Psoas muscle (tissue), 8 donors: ENCODE measurements at places on chromosomes 2 and 18. TPM values are rescaled to one million over a fixed set of nuclear protein-coding genes. Genes with fewer than 3 reads are reported as not detected.

Gene DNER
- total RNA-seq: 0.87 TPM

Gene SLC38A11
- 0.38 TPM for total RNA-seq

Gene DSEL
- total RNA-seq: 0.99 TPM

DNA sequence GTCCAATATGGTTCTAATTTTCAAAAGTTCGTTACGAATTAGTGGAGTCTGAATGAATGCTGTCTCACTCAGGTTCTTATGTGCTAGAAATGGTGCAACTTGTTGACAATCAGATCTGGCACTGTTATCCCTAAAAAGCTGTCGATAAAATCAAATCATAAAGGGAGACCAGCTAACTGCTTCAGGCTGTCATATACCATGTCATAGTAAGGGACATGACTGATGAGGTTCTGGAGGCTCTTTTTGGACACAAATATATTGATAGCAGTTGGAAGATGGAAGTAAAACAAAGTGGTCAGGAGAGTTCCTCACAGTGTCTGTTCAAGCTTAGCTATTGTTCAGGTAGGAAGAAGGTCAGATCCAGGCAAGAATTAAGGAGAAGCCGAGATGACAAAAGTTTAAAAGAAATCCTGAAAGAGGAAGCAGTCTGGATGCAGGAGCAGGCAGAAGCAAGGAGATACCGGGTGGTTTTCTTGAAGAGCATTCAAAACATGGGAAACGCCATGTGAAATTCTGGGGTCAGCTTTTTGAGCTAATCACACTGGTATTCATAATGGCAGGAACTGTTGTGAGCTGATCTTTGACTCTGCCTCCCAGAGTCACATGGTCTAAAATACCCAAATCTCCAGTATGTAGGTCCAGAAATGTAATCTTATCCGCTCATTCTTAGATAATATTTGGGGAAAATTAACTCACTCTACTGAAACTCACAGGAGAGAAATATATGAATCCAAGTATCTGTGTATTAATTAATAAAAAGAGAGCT is 9.4 kb upstream of the CAVIN2 start:
- no peak overlapping the region for H3K4me3 ChIP-seq
- H3K4me1 ChIP-seq: no peaks in the 10 kb centered on the region
- H3K27ac ChIP-seq: no peak overlapping the region

Gene ALPP
- total RNA-seq: not detected

GRCh38 chr2:18106841-18107240 is 228.4 kb downstream of the KCNS3 start:
- H3K36me3 ChIP-seq: no peaks in the 10 kb centered on the region
- peaks cover 20% of the 10 kb centered on the region for H3K4me1 ChIP-seq
- no peak overlapping the region for H3K4me3 ChIP-seq
- H3K27me3 ChIP-seq: no peaks in the 10 kb centered on the region
- DNase-seq: no peak
- H3K27ac ChIP-seq: no peak overlapping the region

Gene RELCH
- total RNA-seq: 9.8 TPM

Gene TXNDC2
- 0.19 TPM for total RNA-seq

GRCh38 chr18:54671291-54671881 is 80.3 kb downstream of the DYNAP start:
- DNase-seq: no peak
- no peaks in the 10 kb centered on the region for H3K4me1 ChIP-seq
- H3K27me3 ChIP-seq: no peaks in the 10 kb centered on the region
- H3K27ac ChIP-seq: no peak overlapping the region
- no peak overlapping the region for H3K4me3 ChIP-seq
- no peaks in the 10 kb centered on the region for H3K36me3 ChIP-seq

DNA sequence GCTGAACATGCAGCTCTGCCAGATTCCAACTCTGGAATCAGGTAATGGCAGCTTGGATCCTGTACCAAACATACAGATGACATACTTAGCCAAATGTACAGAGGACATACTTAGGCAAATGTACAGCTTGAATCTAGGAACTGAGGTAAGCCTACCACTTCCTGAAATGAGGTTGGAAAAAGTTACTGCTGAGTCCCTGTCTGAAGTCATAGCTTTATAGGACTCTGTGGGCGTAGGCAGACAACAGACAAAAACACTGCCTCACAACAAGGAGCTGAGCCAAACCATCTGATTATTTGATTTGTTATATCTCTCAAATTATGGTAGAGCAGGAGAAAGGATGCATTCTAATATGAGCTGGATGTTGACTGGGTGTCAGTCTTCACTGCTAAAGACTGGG is 290.2 kb upstream of the TCF4 start:
- no peak overlapping the region for H3K4me3 ChIP-seq
- DNase-seq: no peak
- H3K27ac ChIP-seq: no peak overlapping the region
- no peaks in the 10 kb centered on the region for H3K4me1 ChIP-seq

Gene ANKAR
- 5.3 TPM for total RNA-seq

Gene MFF
- total RNA-seq: 80.3 TPM

DNA sequence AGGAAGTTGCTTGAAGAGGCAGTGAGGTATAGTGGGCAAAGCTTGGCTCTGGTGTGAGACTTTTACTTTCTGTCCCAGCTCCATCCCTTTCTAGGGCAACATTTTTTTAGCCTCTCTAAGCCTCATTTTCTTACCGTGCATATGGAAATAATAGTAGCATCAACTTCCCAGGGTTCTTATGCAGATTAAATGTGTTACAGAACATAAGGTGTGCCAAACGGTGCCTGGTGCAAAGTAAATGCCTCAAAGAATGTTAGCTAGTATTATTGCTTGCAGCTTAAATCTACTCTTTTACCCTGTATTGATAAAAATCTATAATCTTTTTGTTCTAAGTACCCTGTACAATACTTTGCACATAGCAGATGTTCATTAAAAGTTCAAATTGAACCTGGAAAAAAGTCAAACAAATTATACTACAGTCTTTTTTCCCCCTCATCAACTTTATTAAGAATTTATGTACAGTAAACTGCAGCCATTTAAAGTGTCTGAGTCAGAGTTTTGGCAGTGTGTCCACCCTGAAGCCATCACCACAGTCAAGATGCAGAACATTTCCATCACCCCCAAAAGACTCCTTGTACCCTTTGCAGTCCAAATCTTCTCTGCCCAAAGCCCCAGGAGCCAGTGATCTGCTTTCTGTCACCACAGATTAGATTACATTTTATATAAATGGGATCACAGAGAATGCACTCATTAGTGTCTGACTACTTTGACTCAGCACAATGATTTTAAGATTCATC is 10.6 kb downstream of the MAPRE2 start:
- no peak overlapping the region for H3K4me3 ChIP-seq
- peaks cover 40% of the 10 kb centered on the region for H3K4me1 ChIP-seq
- H3K27me3 ChIP-seq: no peaks in the 10 kb centered on the region
- H3K36me3 ChIP-seq: no peaks in the 10 kb centered on the region

Gene USP14
- total RNA-seq: 76.1 TPM

DNA sequence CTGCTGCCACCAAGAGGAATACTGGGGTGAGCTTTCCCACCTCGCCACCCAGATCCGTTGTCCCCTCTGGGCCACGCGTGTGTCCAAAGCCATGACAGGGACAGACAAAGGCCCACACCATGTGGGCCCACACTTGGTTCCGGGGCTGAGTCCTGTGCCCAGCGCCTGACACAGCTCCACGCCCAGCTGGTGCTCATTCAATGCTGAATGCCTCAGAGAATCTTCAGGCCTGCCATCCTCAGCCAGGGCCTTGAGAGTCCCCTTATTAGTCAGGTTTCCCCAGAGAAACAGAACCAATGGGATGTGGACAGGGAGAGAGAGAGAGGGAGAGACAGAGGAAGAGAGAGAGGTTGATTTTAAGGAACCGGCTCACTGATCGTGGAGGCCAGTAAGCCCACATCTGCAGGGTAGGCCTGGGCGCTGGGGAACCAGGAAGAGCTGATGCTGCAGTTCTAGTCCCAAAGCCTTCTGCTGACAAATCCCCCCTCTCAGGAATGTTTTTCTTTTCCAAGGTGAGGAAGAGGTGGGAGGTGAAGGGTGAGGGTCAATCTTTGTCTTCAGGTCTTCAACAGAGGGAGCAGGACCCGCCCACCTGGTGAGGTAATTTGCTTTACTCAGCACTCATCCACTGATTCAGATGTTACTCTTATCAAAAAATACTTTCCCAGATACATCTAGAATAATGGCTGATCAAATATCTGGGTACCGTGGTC is 10.2 kb upstream of the SPATA3 start:
- no peak overlapping the region for H3K4me3 ChIP-seq
- H3K36me3 ChIP-seq: no peaks in the 10 kb centered on the region
- no peak overlapping the region for H3K27ac ChIP-seq
- DNase-seq: no peak
- H3K27me3 ChIP-seq: peaks cover 18% of the 10 kb centered on the region

GRCh38 chr2:24702800-24703199 is 90.4 kb downstream of the PTRHD1 start:
- no peaks in the 10 kb centered on the region for H3K27me3 ChIP-seq
- H3K4me1 ChIP-seq: peaks cover 23% of the 10 kb centered on the region
- H3K36me3 ChIP-seq: peaks cover 5% of the 10 kb centered on the region
- H3K4me3 ChIP-seq: no peak overlapping the region
- DNase-seq: no peak

GRCh38 chr2:53576166-53576565 is 191.4 kb upstream of the CHAC2 start:
- H3K27me3 ChIP-seq: no peaks in the 10 kb centered on the region
- no peak overlapping the region for H3K4me3 ChIP-seq
- no peak for DNase-seq
- H3K27ac ChIP-seq: no peak overlapping the region
- H3K36me3 ChIP-seq: no peaks in the 10 kb centered on the region

Gene AMER3
- total RNA-seq: not detected

- no peak overlapping the region for H3K27ac ChIP-seq
- H3K4me3 ChIP-seq: peak overlapping the region; percentile 37
These were observed 61.3 kb upstream of the RAPGEF4 start for GRCh38 chr2:172674034-172674967.

- H3K27ac ChIP-seq: no peak overlapping the region
- DNase-seq: peak; percentile 52
- H3K4me1 ChIP-seq: no peaks in the 10 kb centered on the region
- peaks cover 39% of the 10 kb centered on the region for H3K36me3 ChIP-seq
- no peak overlapping the region for H3K4me3 ChIP-seq
These were observed 98.3 kb downstream of the PIK3C3 start for GRCh38 chr18:42053188-42053781.

Gene LBX2
- 0.36 TPM for total RNA-seq

- no peak for DNase-seq
- H3K27ac ChIP-seq: no peak overlapping the region
- H3K27me3 ChIP-seq: no peaks in the 10 kb centered on the region
These were observed 143.1 kb upstream of the TTC39C start for GRCh38 chr18:23871410-23871809.

Gene CERKL
- not detected for total RNA-seq

GRCh38 chr2:168536925-168537466 is 80.9 kb downstream of the CERS6 start:
- no peaks in the 10 kb centered on the region for H3K36me3 ChIP-seq
- H3K27ac ChIP-seq: no peak overlapping the region
- H3K4me1 ChIP-seq: peaks cover 3% of the 10 kb centered on the region
- H3K27me3 ChIP-seq: no peaks in the 10 kb centered on the region
- no peak overlapping the region for H3K4me3 ChIP-seq

DNA sequence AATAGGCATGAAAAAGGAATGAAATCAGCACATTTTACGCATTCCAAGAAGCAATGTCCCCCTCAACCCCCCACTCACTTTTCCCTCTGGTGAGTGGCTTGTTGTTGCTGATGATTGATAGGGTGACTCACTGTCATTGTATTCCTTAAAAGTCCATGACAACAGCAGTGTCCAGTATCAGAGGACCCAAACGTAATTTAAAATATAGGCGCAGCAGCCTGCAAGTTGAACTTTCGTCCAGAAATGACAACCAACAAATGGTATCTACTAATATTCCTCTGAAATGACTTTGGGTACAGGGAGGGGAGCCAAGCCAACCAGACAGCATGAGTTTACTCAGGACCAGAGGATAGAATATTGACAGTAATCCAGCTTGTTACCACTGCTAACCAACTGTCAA is 182.9 kb upstream of the SIX3 start:
- no peak overlapping the region for H3K4me3 ChIP-seq
- no peak for DNase-seq
- no peaks in the 10 kb centered on the region for H3K4me1 ChIP-seq
- no peaks in the 10 kb centered on the region for H3K36me3 ChIP-seq

DNA sequence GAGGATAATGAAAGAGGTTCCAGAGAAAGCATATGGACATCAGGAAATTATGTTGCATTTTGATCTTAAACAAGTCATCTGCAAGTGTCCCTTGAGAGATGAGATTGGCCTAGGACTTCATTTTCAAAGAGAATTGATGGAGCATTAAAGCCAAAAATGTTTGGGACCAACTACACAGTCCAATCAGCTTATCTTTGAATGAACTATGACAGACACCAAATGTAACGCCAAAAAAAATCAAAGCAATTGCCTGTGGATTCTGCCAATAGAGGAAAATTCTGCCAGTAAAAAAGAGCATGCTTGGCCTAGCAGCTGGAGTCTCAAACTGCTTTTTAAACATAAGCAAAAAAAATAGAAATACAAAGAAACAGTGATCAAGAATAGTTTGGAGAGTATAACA is 594.5 kb upstream of the CHAC2 start:
- DNase-seq: no peak
- no peaks in the 10 kb centered on the region for H3K4me1 ChIP-seq
- H3K27ac ChIP-seq: no peak overlapping the region
- H3K4me3 ChIP-seq: no peak overlapping the region

Gene CNDP1
- not detected for total RNA-seq

Gene KLHL30
- 82.1 TPM for total RNA-seq

- no peak overlapping the region for H3K4me3 ChIP-seq
- no peaks in the 10 kb centered on the region for H3K4me1 ChIP-seq
- H3K36me3 ChIP-seq: no peaks in the 10 kb centered on the region
- no peaks in the 10 kb centered on the region for H3K27me3 ChIP-seq
- H3K27ac ChIP-seq: no peak overlapping the region
These were observed 834.8 kb downstream of the CPS1 start for GRCh38 chr2:211391189-211391567.

Gene GALNT3
- total RNA-seq: not detected

- DNase-seq: no peak
- H3K27me3 ChIP-seq: peaks cover 11% of the 10 kb centered on the region
- H3K36me3 ChIP-seq: no peaks in the 10 kb centered on the region
- H3K27ac ChIP-seq: no peak overlapping the region
- H3K4me1 ChIP-seq: no peaks in the 10 kb centered on the region
These were observed 73.0 kb downstream of the CHRNA1 start for GRCh38 chr2:174691201-174691779.

- no peaks in the 10 kb centered on the region for H3K36me3 ChIP-seq
- DNase-seq: no peak
- H3K27ac ChIP-seq: no peak overlapping the region
- no peaks in the 10 kb centered on the region for H3K27me3 ChIP-seq
- peaks cover 7% of the 10 kb centered on the region for H3K4me1 ChIP-seq
These were observed 2.1 kb upstream of the STK17B start for GRCh38 chr2:196173505-196173904.

Gene SMYD1
- 325 TPM for total RNA-seq

- no peak overlapping the region for H3K4me3 ChIP-seq
- H3K4me1 ChIP-seq: no peaks in the 10 kb centered on the region
- DNase-seq: no peak
- H3K36me3 ChIP-seq: peaks cover 25% of the 10 kb centered on the region
- H3K27ac ChIP-seq: no peak overlapping the region
These were observed 28.3 kb downstream of the TWSG1 start for GRCh38 chr18:9362869-9363268.
